NCI-H460 (cell line): ENCODE measurements at places on chromosomes 11 and 22. TPM values are rescaled to one million over a fixed set of nuclear protein-coding genes. Genes with fewer than 3 reads are reported as not detected.

GRCh38 chr11:67303835-67304411, 593 bp downstream of the SSH3 start:
- DNase-seq, result no peak

DNA sequence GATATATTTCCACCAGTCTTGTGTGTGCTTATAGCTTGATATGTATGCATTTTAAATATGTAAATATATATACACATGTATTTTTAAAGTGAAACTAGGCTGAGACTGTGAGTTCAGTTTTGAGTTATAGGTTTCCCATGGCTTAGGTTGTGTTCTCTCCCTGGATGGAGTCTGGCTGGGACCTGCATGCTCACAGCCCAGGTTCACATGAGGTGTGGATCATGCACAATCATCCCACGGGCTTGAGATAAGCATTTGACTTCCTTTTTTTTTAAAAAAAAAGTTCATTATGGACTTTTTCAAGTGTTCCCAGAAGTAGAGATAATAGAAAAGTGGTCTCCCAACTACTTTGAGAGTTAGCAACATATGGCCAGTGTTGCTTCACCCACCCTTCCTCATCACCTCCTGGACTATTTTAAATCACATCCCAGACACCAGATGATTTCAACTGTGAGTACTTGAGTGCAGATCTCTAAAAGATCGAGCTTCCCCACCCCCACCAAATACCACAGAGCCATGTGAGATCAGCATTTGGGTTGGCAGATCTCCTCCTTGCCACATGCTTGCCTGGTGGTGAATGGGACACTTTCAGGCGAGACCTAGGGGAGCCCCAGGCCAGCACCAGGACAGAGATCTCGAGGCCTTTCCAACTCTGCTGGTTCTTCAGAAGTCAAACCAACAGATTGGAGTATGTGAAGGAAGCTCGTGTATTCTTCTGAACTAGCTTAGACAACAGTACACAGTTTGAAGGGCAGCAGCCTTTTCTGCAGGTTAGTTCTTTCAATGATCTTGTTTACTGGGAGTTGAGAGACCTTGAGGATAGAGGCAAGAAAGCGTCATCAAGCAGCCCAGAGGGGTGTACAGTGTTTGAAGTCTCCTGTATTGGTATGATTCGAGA, 15.9 kb downstream of the MED15 start:
- DNase-seq, result no peak

DNA sequence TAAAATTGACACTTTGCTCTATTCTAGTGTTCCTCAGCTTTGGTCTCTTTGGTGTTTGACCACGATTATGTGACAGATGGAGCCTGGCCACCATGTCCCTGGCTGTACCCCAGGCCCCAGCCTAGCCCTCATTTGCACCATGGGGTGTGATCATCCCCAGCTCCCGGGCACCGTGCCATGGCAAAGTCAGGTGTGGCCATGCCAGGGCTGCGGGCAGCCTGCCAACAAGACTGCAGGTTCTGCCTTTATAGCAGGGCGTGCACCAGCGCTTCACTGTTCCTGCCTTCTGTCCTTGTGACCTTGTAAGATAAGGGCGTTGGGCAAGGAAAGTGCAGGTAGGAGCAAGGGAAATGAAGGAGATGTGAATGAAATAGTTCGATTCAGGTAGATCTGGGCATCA, 22.4 kb upstream of the APOBEC3A start:
- DNase-seq, result no peak

APOL5 gene
- not detected in 2 replicates for total RNA-seq

- DNase-seq, result no peak
Observed at GRCh38 chr11:86726118-86726753, 53.8 kb upstream of the ME3 start.

DNA sequence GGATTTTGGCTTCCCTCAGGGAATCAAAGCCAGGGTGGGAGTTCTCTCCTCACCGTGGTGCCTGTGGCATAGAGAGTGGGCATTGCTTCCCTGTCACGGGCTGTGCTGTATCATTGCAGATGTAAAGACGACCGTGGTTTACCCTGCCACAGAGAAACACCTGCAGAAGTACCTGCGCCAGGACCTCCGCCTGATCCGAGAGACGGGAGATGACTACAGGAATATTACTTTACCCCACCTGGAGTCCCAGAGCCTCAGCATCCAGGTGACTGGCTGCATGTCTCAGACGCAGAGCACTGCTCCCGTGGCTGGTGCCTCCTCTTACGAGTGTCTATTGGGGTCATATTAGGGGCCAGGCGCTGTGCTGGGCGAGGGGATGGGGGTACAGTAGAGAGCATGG, 24.2 kb upstream of the ST3GAL4 start:
- no peak for DNase-seq

GPHA2 gene
- not detected in 2 replicates for total RNA-seq

DNA sequence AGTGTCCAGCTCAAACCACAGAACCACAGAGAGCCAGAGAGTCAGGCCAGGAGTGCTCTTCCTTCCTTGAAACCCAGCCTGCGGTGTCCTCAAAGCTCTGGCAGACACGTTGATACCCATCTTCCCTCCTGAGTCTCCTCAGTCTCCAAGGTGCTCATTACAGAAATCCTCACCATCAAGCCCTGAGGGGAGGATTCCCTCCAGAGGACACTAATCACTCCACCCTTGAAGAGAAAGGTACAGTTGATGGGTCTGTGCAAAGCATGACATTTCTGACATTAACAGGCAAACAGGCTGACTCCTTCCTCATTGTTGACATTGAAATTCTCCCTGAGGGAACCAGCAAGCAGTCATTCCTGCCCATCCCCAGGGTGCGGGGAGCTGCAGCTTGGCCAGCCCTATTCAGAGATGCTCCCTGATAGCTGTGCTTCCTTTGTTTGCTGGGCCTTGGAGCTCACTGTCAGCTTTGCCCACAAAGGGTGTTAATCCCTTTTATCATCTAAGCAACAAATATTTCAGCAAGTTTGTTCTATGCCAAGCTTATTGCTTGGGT, 101.7 kb upstream of the CSNK2A3 start:
- no peak for DNase-seq

GRAP2 gene
- 0.02 TPM in 1 of 2 replicates, not detected in the other for total RNA-seq

DNA sequence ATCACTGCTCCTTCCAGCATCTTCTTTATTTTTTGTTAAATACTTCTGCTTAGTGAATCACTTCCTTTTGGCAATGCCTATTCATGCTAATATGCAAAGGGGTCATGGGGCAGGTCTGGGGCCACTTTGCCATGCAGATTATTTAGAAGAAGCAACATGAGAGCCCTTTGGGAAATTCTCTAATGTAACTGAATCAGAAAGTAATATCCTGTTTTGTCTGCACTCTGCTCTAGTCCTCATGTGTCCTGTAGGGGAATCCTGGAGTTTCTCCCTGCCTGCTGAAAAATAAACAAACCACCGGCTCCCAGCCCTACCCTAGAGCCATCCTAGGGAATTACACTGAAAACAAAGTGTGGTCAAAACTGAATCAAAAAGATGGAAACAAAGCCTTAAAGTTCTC, 176.5 kb upstream of the POU2AF2 start:
- DNase-seq, result no peak

GRCh38 chr11:134905517-134905916, 493.5 kb upstream of the B3GAT1 start:
- no peak for DNase-seq

- DNase-seq, result no peak
Observed at GRCh38 chr11:70364745-70365543, 33.4 kb upstream of the CTTN start.

GRCh38 chr11:116607027-116607426, 165.8 kb downstream of the BUD13 start:
- DNase-seq, result no peak

SLC22A25 gene
- total RNA-seq, result not detected in 2 replicates

- no peak for DNase-seq
Observed at GRCh38 chr11:62419314-62419929, 589 bp downstream of the SCGB1A1 start.

HMGXB4 gene
- 17.0 and 22.9 TPM in 2 replicates for total RNA-seq

ADORA2A gene
- total RNA-seq, result 0.72 and 0.95 TPM in 2 replicates

DNA sequence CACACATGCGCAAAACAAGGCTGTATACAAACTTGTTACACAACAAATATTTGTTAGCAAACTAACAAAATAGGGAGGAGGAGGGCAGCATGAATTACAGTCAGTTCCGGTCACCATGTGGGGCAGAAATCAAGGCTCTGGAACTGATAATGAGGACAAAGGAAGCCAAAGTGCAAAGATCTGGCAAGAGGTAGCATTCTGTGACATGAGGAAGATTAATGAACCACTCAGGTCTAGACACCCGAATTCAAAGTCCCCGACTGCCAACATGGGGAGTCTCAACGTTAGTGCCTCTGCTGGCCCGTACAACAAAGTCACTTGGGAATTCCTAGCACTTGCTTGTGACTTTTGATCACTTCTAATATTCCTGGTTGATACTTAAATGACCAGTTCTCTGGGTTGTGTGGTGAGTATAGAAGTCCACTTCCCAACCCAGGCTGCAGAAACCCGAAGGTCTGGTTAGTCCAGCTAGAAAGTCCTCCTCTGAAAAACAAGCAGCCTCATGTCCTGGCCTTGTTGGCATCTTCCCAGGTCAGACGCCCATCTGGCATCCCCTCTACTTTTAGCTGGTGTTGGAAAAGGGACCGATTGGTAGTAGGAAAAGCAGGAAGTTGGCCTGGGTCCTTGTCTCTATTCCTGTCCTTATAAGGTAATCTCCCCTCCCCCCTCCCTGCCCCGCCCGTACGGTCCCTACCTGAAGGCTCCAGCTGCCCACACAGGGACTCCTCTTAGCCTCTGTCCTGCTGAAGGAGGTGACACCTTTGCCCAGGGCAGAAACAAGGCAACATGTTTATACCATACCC, 1.6 kb downstream of the SUN2 start:
- no peak for DNase-seq

- DNase-seq, result no peak
Observed at GRCh38 chr11:6992026-6992425, 28.1 kb downstream of the ZNF214 start.

- no peak for DNase-seq
Observed at GRCh38 chr11:111635706-111636045, 33.4 kb downstream of the SIK2 start.

TSPAN32 gene
- not detected in 2 replicates for total RNA-seq

GRCh38 chr11:74980634-74981033, 8.1 kb upstream of the NEU3 start:
- no peak for DNase-seq

DBX1 gene
- not detected in 2 replicates for total RNA-seq

DNA sequence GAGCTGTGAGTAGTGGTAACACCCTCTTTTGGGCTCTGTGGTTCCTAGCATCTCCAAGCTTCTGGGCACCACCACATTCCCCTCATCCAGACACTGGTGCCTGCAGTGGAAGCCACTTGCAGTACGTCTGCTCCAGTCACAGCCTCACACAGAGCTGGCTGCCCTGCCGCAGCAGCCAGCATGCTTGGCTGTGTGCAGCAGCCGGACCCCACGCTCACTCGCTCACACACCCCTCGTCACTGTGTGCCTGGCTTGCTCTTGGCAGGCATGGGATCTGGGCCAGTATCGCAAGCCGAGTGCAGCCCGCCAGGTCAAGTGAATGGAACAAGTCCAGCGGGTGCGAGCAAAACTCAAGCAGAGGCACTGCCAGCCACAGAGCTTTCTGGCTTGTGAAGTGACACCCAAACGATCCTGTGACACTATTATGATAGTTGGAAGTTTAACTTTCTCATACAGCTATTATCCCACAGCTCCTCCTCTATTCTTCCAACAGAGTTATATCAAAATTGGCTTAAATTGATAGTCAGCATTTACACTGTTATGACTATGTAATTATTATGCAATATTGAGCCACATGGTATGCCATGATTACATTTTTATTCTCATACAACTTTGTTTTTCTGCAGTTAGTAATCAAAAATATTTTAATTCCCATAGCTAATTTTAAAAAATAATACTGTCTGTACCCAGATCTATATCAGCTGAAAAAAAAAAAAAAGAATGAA, 89.0 kb downstream of the CCDC73 start:
- no peak for DNase-seq

HORMAD2 gene
- total RNA-seq, result not detected in 2 replicates

NCR3LG1 gene
- 9.8 and 11.6 TPM in 2 replicates for total RNA-seq

C11orf91 gene
- not detected in 2 replicates for total RNA-seq

- DNase-seq, result no peak
Observed at GRCh38 chr11:22626573-22627239, 1.1 kb upstream of the FANCF start.

- no peak for DNase-seq
Observed at GRCh38 chr11:24521601-24522000, 24.7 kb downstream of the LUZP2 start.

LRRC56 gene
- 0.43 and 0.57 TPM in 2 replicates for total RNA-seq

GRCh38 chr11:59708537-59708936, 5.1 kb downstream of the OR10V1 start:
- no peak for DNase-seq

PATL1 gene
- 22.4 and 23.4 TPM in 2 replicates for total RNA-seq

SLC25A18 gene
- 0.97 and 1.2 TPM in 2 replicates for total RNA-seq

RAB36 gene
- total RNA-seq, result 0.43 and 0.67 TPM in 2 replicates

- DNase-seq, result no peak
Observed at GRCh38 chr11:2319791-2320472, 18.1 kb downstream of the TSPAN32 start.

NEFH gene
- 0.02 TPM in 1 of 2 replicates, not detected in the other for total RNA-seq

RHOD gene
- 6.5 and 8.9 TPM in 2 replicates for total RNA-seq

RAG1 gene
- 0.12 and 0.17 TPM in 2 replicates for total RNA-seq

ARHGAP8 gene
- total RNA-seq, result 0.35 TPM in 1 of 2 replicates, not detected in the other

- DNase-seq, result no peak
Observed at GRCh38 chr11:266676-267439, 11.3 kb upstream of the NLRP6 start.

- DNase-seq, result no peak
Observed at GRCh38 chr22:24310969-24311368, 40.3 kb downstream of the SPECC1L start.

DNA sequence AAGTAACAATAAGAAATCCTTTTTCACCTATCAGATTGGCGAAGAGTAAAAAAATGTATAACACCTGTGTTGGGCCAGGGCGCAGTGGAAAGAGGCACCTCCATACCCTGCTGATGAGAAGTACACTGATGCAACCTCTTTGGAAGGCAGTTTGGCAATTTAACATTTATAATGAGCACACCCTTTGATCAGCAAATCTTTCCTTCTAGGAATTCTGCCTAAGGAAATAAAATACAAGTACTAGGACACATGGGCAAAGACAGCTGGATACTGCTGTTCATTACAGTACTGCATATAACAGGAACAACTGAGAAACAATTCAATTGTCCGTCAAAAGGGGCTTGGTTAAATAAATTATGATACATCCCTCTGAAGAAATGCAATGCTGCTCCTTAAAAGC, 110.1 kb downstream of the RPL27A start:
- DNase-seq, result no peak
